Breast epithelium (tissue), 4 donors: ENCODE measurements at places on chromosomes 4 and X. TPM values are rescaled to one million over a fixed set of nuclear protein-coding genes. Genes with fewer than 3 reads are reported as not detected.

The RNF128 gene
- 3.9 TPM for total RNA-seq

The RTL5 gene
- total RNA-seq = 3.3 TPM

DNA sequence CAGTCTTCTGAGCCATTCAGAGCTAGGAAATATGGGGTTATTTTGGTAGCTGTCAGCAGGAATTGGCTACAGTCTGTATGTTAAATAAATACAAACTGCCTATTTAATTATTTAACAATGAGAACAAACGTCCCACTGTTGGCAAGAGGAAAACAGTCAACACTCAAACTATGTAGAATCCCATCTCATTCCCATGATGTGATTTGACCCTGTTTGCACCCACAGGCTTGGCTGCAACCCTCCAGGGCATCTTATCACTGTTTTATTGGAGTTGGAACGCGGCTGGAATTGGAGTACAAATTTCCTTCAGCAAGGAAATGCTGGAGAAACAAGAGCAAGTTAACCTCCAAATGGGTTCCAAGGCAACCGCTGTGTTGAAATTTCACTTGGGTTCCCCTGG is 124.0 kb downstream of the KIT start:
- no peak for DNase-seq

GRCh38 chr4:92791871-92792440 is 488.2 kb downstream of the GRID2 start:
- DNase-seq = no peak

GRCh38 chr4:188154668-188155405 is 15.6 kb downstream of the TRIML1 start:
- no peak for DNase-seq

DNA sequence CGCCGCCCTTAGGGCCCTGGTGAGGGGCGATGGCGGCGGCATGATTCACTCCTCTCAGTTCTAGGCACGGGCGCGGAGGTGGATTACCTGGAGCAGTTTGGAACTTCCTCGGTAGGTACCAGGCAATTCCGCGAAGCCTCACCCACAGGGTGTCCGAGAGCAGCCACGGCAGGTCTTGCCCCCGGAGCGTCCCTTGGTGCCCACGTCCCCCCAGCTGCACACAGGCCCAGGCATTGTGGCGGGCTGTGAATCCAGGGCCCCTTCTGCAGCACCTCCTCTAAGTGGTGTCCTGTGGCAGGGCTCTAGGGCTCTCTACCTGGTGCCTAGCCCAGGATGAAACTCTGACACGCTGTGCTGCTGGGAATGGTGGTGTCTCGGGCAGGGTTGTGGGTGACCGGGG is 13.9 kb downstream of the TACC3 start:
- no peak for DNase-seq
